ENCODE measurements at places on chromosomes 7 and 10. TPM values are rescaled to one million over a fixed set of nuclear protein-coding genes. Genes with fewer than 3 reads are reported as not detected.

The NRCAM gene
- total RNA-seq = 12.7 TPM

- peak; percentile 68 for DNase-seq
Measured at GRCh38 chr10:124640538-124641231, 103.5 kb downstream of the FAM53B start.

GRCh38 chr10:52400562-52400961, 86.5 kb downstream of the DKK1 start:
- DNase-seq = no peak

GRCh38 chr10:14485986-14486385, 155.3 kb upstream of the FRMD4A start:
- no peak for DNase-seq

GRCh38 chr7:129824291-129825208, 128.2 kb downstream of the UBE2H start:
- DNase-seq = no peak

DNA sequence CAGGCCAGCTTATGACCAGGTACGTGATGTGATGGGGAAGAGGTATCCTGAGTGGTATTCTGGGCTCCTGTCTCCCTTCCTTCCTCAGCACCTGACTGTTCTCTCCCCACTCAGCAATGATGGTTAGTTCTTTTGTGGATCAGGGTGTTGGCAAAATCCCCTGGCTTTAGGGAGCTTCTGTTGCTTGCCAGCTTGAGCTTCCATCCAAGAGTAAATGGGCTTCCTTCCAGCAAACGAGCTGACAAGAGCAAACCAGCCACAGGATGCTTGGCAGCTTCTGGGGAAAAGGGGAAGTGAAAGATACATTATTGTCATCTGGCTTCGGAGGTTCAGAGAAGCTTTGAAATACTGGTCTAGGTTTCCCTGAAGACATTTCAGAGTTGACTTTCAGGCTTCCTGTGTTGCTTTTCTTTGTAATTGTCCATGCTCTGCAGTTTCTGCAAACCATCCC, 5.2 kb downstream of the DUSP5 start:
- no peak for DNase-seq

GRCh38 chr10:62749093-62749683, 55.3 kb upstream of the ADO start:
- no peak for DNase-seq

- no peak for DNase-seq
Measured at GRCh38 chr7:132095111-132095765, 481.0 kb downstream of the PLXNA4 start.

GRCh38 chr10:15430969-15431771, 60.1 kb upstream of the FAM171A1 start:
- DNase-seq = no peak

The EBF3 gene
- not detected for total RNA-seq

The FASTK gene
- total RNA-seq = 63.5 TPM

- DNase-seq = no peak
Measured at GRCh38 chr7:105355701-105356100, 33.0 kb downstream of the SRPK2 start.

GRCh38 chr7:151890355-151891004, 13.6 kb upstream of the PRKAG2 start:
- no peak for DNase-seq

DNA sequence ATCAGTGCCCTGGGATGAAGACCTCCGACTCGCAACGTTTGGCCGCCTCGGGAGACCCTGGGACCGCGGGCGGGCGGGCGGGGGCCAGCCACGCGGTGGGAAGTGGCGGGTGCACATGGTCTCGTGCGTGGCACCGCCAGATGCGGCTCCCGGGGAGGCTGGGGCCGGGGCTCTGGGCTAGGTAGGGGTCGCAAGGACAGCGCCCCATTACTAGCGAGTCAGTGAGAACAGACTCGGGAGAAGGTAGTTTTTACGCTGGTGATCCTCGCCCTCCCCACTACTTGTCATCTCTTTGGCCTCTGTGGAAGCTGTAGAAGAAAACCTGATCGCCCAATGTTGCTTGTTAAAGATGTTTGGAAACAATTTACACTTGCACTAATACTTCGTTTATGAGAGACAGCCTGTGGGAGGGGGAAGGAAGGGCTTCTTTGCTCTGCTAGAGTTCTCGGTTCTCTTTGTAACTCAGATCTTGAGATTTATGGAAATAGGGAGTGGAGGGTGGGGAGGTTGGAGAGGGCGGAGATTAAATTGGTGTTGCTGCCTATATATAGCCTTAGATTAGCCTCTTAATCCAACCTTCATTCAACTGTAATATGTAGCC, 591 bp downstream of the BZW2 start:
- DNase-seq = peak; percentile 49

GRCh38 chr7:127411176-127411575, 18.7 kb upstream of the ZNF800 start:
- no peak for DNase-seq

GRCh38 chr7:19677180-19677579, 31.7 kb downstream of the POLR1F start:
- no peak for DNase-seq

The ADAM8 gene
- total RNA-seq = 45.3 TPM

The MYPN gene
- total RNA-seq = 0.13 TPM

The OPALIN gene
- not detected for total RNA-seq

GRCh38 chr10:87691506-87692070, 31.9 kb downstream of the PAPSS2 start:
- no peak for DNase-seq

GRCh38 chr10:93139059-93139655, 65.5 kb downstream of the CYP26A1 start:
- DNase-seq = no peak

- DNase-seq = no peak
Measured at GRCh38 chr10:128437786-128438345, 311.6 kb upstream of the MKI67 start.

DNA sequence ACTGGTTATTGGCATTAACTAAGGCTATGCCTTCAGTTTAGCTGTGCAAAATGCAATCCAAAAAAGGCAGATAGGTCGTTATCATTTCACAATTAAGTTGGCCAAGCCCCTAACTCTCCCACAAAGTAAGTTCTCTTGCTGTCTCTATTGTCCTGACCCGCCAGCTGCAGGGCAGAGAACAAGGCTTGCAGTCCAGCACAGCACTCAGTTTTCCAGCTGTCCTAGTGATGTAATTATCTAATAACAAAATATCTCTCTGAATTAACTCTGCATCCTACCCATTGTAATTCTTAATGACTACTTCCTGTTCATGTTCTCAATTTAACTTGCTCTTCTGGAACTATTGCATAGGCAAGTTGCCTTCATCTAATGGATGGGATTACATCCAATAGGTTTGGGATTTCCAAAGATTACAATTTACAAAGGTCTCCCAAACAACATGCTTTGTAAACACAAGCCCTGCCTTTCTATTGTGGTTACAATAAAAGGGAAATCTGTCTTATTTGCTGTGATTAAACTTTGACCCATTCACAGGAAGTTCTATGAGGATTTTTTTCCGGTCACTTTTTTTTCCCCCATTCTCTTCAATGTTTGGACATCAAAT, 55.2 kb downstream of the CDK6 start:
- peak; percentile 91 for DNase-seq

The ZNF467 gene
- total RNA-seq = 36.9 TPM

The CALML3 gene
- not detected for total RNA-seq

GRCh38 chr7:79064187-79064823, 389.2 kb downstream of the MAGI2 start:
- no peak for DNase-seq

GRCh38 chr10:62917475-62918238, 101.5 kb upstream of the EGR2 start:
- no peak for DNase-seq

GRCh38 chr7:102721-103120, 89.7 kb upstream of the FAM20C start:
- no peak for DNase-seq

The SYCE1 gene
- total RNA-seq = 0.90 TPM

DNA sequence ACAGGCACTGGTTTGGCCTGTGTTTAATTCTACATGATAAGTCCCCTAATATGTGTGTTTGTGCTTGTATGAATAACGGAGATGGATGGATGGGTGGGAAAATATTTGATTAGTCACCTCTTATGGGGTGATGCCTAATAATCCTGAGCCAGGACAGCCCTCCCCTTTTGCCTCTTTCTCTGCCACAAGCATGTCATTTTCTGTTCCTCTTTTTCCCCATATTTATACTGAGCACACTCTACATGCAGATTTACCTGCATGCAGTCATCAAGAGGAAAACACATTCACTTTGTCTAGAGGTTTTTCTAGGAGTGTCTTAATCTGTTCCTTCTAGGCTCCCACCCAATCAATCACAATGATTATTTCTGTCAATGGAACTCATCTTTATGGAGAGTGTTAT, 111.6 kb upstream of the TBX20 start:
- DNase-seq = no peak

The SP8 gene
- total RNA-seq = not detected

The RBP3 gene
- not detected for total RNA-seq

- DNase-seq = no peak
Measured at GRCh38 chr7:140448781-140449480, 30.4 kb downstream of the MKRN1 start.

- DNase-seq = no peak
Measured at GRCh38 chr7:75711076-75711475, 27.7 kb downstream of the HIP1 start.

The PIK3CG gene
- 13.2 TPM for total RNA-seq

- no peak for DNase-seq
Measured at GRCh38 chr7:124171068-124171467, 138.2 kb upstream of the TMEM229A start.

DNA sequence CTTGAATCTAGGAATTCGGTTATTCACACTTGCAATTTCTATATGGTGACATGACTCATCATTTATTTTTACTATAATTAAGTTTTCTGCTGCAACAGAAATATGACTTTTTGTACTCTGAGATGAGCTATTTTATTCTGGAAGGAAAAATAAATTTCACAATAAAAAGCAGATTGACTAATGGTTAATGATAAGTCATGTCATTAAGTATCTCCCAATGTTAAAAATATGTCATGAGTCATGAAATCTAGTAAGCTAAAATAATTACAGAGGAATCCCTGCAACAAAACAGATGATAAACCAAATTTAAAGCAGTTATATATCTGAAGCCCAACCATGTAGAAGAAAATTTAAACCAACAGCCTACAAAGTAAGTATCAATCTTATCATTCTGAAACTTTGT, 149.2 kb downstream of the CACNA2D1 start:
- DNase-seq = no peak

The CAMK1D gene
- 6.2 TPM for total RNA-seq

DNA sequence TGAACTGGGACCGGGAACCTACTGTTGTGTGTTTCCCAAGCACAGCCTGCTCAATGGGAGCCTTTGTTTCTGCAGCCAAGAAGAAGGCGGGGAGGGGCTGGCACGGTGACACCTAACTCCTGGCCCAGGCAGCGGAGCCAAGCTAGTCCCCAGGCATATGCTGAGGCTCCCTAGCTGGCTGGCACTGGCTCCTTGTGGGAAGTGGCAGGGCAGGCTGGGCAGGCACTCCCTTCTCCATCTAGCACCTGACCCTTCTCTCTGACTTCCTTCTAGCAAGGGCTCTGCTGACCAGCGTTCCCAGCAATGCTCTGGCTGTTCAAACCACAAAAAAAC, 325.0 kb downstream of the PLXNA4 start:
- DNase-seq = peak; percentile 88

DNA sequence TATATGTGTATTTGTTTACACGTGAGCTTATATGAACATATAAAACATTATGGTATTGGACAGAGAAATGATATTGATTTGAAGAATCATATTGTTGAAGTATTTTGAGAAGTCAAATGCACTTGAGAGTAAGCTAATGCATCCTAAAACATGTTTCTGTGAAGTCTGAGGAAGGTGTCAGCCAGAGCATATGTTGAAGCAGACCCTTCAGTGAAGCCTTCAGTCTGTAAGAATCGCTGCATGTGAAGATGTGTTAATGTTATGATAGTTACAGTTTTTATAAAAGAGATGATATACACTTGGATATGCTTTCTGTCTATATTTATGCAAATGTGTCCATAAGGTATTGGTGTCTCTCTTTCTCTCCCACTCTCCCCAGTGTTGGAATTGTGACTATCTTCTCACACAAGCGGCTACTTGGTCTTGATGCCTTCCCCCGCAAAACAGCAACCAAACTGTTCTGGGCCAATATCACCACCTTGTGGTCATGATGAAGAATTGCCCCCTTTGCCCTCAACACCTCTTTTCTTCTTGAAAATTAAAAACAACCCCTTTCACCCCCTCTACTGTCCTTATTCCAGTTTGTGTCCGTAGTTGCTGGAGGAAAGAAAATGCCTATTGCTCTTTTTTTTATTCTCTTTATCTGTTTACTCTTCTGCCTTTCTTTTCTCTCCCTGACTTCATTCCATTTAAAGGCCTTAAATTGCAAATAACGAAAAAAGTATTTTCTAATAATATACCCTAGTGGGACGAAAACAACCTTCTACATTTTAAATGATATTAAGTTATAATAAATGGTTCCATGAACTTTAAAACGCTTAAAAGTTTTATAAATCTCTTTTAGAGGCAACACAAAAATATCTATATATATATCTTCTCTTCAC, 64.9 kb downstream of the IKZF1 start:
- DNase-seq = no peak

The ERVW-1 gene
- total RNA-seq = not detected

DNA sequence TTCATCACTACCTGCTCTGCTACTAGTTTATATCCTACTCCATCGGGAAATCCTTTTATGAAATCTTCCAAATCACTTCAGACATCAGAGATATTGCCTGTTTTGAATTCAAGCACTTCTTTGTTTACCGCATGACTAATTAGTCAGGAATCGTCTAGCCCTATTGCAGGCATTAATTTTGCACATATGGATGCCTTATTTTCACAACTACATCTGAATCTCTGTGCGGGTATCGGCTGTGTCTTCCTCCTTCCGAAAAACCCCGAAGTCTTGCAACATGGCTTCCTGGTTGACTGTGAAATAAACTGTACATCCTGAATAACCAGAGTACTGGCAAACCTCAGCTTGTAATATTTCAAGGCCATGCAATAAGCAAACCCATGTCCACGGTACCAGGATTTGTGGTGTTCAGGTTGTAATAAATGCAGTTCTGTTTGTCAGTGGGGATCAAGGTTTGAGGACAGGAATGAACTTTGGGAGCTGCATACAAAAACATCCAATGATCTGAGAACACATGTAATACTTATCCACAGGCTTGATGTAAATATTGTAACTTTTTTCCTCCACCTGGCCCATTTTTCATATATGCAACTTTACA, 642.1 kb downstream of the PARD3 start:
- no peak for DNase-seq

DNA sequence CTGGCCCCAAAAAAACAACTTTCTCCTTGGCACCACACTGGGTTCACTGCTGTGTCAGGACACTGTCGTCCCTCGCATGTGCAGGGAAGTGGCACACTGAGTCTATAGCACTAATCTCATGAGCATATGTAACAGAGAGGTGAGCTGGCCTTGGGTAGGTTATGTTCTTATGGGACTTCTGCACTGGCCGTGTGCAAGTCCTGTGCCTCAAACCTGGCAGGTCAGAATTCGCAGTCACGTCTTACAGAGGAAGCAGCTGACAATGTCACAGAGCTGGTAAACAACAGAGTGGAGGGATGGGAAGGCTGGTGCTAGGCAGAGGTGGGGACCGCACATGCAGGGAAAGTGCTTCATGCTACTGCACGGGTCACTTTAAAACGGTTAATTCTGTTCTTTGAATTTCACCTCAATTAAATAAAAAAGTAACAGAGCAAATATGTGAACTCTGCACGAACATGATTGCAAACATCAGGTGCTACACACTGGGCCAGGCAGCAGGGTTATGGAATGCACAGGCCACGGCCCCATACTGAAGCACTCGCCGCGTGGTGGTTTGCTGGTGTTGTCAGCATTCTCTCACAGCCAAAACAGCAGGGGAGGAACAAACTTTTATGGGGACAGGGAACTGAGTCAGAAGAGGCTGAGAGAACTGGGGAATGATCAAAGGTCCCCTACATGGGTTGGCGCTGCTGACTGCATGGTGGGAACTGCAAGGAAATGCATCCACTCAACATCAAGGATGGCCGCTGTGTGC, 54.2 kb downstream of the VOPP1 start:
- no peak for DNase-seq

The CFAP58 gene
- 0.79 TPM for total RNA-seq

All from left lung (tissue), 14 donors.